ENCODE measurements at places on chromosomes 12 and 14.
A peak's percentile ranks its signal among the peaks of the same experiment; 100 is the strongest.

DNA sequence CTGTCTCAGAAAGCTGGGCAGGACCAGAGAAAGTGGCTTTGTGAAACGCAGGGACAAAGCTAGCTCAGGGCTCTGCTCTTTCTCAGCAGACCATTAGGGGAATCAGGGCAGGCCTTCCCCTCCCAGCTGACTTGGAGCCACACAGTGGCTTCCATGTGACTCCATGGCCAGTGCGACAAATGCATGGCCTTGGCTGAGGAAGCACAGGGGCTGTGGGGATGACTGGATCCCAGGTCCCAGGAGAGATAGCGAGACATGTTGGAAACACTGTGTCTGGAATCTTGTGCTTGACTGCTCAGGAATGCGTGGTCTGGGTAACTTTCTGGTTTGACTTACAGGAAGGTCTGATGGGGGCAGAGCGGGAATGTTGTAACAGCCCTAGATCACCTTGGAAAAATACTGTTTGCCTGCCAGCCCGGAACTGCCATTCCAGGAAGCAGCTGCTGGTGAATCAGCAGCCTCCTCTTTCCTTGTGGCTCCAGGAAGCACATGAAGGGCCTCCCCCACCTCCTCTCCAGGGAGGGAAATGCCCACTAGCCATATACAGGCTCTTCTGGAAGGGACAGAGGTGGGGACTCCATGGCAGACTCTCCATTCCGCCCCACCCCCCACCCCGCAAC is 133.5 kb upstream of the HIF1A start:
- DNase-seq: no peak

DNA sequence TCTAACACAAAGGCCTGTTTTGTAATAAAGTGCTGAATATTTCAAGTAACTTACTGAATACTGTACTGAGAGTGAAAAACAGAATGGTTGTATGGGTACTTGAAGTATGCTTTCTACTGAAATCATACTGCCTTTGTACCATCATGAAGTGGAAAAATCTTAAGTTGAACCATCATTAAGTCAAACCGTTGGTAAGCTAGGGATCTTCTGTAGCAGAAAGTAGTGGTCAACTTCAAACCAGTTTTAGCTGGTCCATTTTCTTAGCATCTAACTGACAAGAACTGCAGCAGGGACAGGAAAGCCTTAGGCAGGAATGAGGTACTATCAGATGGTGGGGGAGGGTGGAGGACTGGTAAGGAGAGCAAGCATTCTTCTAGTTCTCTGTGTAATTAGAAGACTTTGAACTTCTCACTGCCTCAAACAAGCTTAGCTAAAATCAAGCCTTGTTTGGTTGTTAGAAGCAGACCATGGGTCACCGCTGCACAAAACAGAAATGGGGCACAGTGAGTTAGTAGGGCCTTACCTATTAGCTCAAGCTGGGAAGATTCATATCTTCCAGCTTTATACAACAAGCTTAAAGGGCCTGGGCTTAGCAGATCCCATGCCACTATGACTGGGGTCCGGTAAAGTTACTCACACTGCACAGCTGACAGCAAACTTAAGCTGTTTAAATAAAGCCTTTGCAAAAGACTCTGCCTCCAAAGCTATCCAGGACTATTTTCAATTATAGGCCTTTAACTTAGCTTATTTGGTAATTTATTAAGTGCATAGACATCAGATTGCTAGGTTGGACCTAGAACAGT is 73.8 kb downstream of the ACADS start:
- DNase-seq: no peak

DNA sequence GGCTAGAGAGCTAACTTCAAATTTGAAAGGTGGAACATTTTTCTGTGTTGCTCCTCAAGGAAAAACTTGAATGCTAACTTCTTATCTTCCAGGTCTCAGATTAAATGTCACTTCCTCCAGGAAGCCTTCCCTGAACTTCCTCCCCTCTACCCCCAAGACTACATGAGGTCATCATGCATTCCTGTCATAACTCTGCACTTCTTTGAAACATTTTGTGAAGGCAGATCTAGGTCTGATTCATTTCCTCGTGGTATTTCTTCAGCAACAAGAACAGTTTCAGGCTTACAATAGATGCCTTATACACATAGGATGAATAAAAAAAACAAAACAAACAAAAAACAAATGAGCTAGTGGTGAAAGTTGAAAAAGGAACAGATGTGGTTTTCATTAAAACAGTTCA is 97.1 kb upstream of the SRRM4 start:
- DNase-seq: no peak

- DNase-seq: no peak
Measured at GRCh38 chr14:88910386-88910785, 85.9 kb downstream of the TTC8 start.

DNA sequence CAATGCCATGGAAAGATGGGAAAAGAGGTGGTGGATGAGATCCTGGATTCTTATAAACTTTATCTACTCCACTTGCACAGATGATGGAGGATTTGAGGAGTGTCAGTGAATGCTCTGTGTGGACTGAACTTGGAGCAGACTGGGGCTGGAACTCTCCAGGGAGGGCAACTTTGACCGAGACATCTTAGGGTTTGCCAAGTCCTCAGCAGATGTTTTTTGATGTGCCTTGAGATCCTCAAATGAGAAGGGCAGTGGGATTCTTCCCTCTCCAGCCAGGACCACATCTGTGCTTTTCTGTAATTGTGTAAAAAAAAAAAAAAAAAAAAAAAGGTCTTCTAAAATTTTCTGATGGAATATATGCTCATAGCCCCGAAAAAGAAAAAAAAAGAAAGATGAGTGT is 23.0 kb upstream of the MYL2 start:
- DNase-seq: no peak

- no peak for DNase-seq
Measured at GRCh38 chr12:75389061-75389460, 1.8 kb upstream of the GLIPR1L2 start.

DNA sequence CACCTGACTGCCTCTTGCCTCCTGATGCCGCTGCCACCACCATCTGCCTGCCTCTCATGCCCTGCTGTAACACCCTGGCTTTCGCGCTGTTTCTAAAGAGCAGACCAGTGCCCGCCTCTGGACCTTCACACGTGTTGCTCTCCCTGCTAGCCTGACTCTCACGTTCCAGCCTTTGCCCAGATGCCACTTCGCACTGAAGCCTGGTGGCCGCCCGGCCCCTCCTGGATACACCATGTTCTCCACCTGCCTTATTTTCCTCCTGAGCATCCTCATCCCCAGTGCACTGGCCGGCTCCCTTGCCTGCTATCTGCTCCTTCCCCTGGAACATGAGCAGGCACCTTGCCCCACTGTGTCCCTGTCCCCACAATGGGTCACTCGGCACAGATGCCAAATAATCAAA is 146.5 kb downstream of the PIWIL1 start:
- DNase-seq: no peak

GRCh38 chr12:79764641-79765040 is 73.9 kb upstream of the PAWR start:
- DNase-seq: no peak

DNA sequence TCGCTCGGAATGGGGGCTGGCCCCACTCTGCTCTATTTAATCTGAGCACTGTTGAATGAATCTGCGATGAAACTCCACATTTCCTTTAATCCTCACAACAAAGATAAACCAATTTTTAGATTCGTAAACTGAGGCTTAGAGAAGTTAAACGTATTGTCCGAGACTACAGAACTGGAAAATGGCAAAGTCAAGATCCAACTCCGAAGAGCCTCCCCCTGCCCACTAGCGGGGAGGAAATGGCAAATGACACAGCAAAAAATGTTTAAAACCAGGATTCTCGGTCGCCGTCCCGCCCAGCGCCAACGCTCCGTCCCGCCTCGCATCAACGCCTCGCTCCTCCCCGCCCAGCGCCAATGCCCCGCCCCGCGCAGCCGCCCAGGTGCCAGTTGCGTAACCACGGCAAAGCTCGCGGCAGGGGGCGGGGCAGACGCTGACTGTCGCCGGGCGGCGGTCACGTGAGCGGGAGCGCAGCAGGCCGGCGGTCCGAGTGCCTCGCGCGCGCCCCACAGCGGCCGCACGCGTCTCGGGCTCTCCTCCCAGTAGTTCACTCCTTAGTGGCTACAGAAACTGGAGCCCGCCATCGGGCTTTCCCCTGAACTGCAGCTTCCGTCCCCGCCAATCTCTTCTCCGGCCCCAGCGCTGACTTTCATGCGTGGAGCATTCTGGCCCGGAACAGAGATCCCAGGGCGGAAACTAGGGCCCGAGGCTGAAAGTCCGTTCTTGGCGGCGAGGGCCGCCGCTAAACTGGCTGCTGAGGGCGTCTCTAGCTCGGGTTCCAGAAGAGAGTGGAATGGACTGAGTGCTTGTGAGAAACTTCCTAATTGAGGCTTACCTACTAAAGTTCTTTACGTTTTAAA is 13.6 kb upstream of the LRRC23 start:
- DNase-seq: peak; percentile 99
